ENCODE measurements at places on chromosomes 3 and 15.

- DNase-seq, result no peak
Observed at GRCh38 chr3:181497358-181497757, 214.4 kb upstream of the SOX2 start.

- DNase-seq, result peak; percentile 67
Observed at GRCh38 chr15:62344806-62345539, 179.9 kb upstream of the C2CD4B start.

DNA sequence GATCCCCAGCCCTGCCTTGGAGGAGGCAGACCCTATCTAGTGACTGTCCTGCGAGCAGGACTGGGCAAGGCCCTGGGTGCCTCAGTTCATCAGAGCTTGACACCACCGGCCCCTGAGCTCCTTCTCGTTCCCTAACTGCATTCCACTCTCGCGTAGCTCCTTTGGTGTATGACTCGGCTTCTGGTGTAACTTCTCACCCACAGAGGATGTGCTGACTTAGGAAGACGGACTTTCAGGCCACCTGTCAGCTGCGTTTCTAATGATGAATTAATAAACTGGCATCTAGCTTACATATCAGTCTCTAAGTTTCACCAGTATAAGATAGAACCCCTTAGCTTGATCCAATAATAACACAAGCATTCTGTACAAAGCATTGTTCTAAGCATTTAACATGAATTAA is 17.5 kb downstream of the ABCF3 start:
- DNase-seq, result no peak

DNA sequence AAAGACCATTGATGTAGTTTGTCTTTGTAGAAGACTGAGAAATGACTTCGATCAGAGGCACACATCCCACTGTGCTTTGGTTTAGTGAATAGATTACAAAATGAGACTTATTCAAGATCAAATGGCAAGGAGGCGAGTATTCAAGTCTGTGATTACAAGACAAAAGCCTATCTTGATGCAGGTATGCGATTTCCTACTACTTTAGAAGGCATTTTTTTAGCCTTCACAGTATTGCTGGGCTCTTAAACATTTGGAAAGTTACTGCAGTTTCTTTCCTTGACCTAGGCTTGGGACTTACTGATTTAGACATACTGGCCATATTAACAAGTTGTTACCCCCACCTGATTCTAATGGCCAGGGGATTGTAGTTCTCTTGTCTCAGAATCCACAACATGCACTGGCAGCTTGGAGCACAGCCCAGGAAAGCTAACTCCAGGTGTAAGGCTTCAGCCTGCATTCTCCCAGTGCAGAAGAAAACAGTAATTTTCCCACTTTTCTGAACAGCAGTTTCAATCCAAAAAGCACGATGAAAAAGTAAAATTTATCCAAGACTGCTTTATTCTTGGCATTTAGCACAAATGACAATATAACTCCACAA is 311.6 kb downstream of the EPHA6 start:
- no peak for DNase-seq

DNA sequence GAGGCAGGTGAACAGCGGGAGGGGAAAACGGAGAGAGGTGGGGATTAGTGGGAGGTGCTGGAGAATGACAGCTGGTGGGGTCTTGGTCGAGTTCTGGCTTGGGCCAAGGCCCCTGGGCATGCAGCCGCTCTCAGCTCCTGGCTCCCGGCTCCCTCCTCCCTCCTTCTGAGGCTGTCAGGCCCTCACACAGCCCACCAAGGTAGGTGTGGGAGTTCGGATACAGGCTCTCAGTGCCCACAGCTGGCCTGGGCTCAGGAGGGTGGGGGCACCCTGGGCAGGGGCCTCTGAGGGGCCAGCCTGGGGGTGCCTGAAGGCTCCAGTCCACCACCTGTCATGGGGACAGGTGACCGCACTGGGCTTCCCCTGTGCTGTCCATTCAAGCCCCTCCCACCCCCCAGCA is 39.9 kb downstream of the PLXNA1 start:
- no peak for DNase-seq

GRCh38 chr3:73010158-73010557 is 13.5 kb downstream of the PPP4R2 start:
- DNase-seq, result no peak

GRCh38 chr3:120648290-120648689 is 33.7 kb downstream of the HGD start:
- DNase-seq, result no peak

- no peak for DNase-seq
Observed at GRCh38 chr3:149417174-149417573, 39.7 kb upstream of the TM4SF1 start.

GRCh38 chr3:183022936-183023516 is 42.7 kb upstream of the DCUN1D1 start:
- no peak for DNase-seq

GRCh38 chr3:147089286-147089685 is 317.1 kb downstream of the ZIC4 start:
- DNase-seq, result peak; percentile 35

- DNase-seq, result no peak
Observed at GRCh38 chr3:58180099-58180880, 30.5 kb downstream of the DNASE1L3 start.

DNA sequence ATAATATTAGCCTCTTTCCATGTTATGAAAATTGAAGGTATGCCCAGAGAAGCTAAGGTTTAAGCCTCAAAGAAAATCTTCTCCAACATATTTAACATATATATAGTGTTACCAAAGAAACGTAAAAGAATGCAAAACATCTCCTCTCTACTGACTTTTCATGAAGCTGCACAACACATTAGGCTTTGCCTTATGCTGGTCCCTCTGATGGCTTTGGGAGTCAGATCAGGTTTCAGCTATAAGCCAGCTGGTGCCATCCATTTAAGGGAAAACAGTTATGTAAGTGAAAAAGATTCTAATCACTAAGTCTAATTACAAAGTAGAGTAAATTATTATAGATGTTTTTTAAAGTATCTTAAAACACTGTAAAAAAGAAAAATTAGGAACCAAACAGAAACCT is 410.5 kb downstream of the LSAMP start:
- peak; percentile 43 for DNase-seq

DNA sequence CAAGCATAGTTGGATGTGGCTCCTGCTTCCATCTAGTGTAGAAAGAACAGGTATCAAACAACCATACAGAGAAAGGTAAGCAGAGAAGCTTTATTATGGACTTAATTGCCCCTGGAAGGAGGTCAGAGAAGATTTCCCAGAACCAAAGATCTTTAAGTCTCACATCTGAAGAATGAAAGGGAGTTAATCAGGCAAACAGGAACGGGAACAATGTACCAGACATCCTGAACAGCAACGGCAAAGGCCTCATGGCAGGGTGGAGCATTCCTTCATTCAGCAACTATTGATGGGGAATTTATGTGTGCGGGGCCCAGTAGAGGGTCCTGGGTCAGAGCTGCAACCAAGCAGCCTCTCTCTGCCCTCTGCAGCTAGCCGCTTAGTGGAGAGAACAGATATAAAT is 61.5 kb downstream of the LMCD1 start:
- DNase-seq, result no peak

DNA sequence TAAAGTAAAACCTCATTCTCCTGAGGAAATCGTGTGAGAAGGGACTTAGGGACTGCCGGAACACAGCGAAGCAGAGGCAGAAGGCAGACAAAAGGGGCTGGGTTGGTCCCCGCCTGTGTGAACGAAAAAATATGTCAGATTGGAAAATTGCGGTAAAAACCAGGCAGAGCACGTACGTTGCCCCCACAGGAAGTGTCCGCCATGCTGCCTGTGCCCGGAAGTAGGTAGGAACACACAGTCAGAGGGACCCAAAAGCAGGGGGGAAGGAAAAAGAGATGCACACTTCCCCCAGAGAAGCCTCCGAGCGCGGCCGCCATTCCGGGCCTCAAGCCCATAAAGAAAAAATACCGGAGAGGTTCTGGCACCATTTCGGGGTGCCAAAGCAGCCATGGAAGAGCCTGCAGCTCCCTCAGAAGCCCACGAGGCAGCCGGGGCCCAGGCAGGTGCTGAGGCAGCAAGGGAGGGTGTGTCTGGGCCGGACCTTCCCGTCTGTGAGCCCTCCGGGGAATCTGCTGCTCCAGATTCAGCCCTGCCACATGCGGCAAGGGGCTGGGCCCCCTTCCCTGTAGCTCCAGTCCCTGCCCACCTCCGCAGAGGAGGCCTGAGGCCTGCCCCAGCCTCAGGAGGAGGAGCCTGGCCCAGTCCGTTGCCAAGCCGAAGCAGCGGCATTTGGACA is at the start of gene MKRN3:
MKRN3 (plus strand) TSS at position 280 of the 676 bp plus-strand sequence; CDS start at position 389, 109 bp downstream.
- DNase-seq, result peak; percentile 33

DNA sequence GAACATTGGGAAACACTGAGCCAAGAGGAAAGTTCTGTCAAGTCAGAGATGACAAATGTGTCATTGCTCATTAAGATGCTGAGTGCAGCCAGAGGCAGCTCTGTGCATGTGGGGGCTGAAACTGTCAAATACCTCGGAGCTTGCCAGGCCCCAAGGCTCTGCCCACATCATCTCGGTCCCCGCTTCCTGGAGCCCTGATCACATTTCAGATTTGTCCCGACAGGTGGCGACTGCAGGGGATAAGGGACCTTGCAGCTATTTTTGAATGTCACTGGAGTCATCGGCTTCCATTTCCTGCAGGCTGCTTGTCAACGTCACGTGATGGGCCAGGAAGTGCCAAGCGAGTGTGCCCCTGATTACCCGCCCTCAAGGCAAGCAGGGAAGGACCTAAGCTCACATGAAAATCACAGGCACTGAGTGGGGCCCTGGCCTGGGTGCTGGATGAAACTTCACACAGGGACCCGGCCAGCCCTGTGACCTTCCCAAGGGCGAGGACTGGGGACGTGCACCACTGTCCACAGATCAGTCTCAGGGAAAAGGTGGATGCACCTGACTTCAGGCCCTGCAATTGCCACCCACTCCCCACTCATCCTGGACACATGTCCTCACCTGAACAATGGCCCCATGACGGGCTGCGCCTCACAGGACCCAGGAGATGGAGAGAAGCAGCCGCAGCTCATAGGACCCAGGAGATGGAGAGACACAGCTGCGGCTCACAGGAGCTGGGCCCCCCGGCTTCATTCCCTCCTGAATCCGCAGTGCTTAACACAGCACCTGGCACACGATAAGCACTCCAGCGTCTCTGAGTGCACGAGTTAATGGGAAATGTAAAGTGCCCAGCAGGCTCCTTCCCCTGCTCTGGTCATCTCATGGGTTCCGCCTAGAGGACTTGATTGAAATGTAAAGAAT is 73.4 kb downstream of the NUP210 start:
- DNase-seq, result no peak

DNA sequence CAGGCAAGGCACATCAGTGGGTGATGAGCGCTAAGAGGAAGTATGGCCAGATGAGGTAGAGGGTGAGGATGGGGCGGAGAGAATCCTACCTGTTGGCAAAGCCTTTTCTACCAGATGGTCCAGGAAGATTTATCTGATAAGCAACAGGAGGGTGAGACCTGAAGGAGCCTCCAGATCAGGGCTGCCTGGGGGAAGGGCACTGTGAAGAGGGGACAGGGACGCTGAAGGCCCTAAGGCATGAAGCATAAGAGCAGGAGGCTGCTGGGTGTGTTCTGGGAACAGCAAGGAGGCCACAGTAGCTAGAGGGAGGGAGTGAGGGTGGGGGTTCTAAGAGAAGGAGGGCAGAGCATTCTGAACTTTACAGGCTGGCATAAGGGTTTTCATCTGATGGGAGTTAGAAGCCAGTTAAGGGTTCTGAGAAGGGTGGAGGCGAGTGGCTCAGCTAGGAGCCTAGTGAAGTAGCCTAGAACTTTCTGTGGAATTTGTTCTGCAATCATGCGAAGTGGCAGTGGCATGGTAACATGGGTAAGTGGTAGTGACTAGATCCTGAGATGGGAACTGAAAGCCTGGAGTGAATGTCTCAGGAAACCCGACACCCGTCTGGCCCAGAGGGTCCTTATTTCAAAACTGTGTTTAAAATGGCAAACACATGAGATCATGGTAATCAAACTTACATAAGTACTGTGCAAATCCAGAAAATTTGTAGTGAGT is 29.9 kb downstream of the CGNL1 start:
- no peak for DNase-seq

DNA sequence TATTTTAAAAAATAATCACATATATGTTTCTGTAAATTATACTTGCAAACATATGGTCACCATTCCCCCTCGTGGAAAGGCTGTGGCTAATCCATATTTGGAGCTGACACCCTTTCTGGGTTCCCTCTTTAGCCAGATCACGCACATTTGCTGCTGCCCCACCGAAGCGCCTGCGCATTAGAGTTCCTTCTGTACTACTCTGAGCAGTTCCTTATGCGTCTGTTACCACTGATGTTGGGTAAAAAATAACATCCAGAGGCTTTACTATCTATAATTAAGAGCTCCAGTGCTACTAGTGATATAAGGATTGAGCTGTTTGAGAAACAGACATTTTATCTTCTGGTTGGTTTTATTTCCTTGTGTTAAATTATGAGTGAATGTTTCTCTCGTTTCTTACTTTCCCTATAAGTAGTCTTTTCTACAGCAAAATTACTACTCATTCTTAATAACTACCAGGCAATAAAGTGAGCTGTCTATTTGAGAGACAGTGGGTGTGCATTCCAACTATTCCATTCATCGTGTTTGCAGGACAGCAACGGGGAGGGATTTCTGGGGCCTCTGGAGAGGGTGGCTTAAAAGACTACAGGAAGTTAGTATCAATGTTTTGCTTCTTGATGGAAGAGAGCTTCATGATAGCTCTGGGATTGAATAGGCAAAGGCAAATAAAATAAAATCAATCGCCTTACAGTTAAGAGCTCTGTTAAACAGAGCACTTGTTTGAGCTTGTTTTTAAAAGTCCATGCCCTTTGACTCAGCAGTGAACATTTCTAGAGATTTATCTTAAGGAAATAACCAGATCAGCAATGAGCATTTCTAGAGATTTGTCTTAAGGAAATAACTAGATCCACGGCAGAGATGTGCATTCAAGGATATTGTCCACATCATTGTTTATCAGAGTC is 245.2 kb downstream of the CD47 start:
- peak; percentile 68 for DNase-seq

DNA sequence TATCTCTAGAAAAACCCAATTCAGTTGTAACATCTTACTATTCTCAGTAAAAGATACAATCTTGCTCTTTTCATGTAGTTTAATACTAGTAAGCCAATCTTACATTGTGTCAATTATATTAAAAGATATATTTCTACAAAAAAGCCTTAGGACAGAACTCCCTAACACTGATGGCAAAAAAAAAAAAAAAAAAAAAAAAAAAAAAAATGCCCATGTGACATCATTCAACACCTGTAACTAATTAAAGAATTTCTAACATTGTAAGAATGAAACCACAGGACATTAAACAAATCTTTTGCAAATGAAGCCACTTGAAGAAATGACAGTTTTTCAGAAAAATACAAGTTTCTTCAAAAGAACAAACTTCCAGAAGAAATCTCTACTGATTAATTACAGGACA is 119.8 kb downstream of the SUCLG2 start:
- no peak for DNase-seq

- peak; percentile 82 for DNase-seq
Observed at GRCh38 chr3:29430558-29430971, 149.7 kb downstream of the RBMS3 start.

DNA sequence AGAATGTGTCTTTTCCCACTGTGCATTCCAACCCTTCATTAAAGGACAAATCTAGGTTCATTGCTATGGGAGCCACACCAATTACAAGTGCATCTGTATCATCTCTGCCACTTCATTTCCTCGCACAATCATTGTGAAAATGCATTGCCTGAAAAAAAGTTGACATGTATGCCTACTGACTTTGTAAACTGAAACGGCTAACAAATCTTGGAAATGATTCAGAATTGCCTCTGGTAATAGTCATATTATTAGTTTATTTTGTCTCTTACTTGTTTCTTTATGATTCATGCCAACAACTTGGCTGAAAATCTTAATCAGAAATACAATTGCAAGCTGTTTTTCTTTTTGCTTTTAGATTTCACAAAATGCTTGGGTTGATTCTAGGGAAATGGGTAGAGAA is 497.1 kb downstream of the ZIC1 start:
- DNase-seq, result no peak
